Mesothelial cell of epicardium (in vitro differentiated cells): ENCODE measurements at places on chromosomes 3 and 15.

GRCh38 chr3:160569894-160570652, 4.7 kb upstream of the KPNA4 start:
- no peak for DNase-seq

DNA sequence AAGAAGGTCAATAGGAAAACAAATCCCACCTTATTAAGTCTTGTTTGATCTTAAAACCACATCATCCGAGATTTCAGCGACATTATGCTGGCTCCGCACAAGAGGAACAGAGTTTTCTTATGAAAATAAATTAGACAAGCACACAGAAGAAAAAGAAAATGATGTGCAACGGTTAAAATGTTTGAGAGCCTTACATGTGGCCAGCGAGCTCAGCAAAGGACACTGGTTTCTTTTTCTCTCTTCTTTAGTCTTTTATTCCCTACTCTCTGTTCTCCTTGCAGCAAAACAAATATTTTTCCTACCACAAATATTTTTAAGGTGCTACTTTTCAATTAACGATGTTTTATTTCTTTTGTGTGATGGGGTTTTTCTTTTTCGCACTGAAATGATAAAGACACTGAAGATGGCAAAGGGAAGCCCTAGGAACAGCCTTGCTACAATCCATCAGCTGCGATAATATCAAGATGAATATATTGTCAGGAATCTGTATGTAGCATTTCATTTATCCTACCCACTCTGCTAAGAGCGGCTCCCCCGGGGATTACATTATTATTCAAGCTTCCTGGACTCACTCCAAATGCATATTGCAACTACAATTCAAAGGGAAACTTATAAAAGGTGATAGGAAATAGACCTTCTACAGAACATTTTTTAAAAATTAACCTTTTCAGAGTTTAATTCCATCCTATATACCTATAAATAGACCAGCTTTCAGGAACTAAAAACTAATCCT, 72.9 kb downstream of the ANXA2 start:
- DNase-seq, result no peak

GRCh38 chr15:72078887-72079286, 39.1 kb downstream of the MYO9A start:
- no peak for DNase-seq

GRCh38 chr15:58409861-58410260, 21.9 kb upstream of the LIPC start:
- no peak for DNase-seq

DNA sequence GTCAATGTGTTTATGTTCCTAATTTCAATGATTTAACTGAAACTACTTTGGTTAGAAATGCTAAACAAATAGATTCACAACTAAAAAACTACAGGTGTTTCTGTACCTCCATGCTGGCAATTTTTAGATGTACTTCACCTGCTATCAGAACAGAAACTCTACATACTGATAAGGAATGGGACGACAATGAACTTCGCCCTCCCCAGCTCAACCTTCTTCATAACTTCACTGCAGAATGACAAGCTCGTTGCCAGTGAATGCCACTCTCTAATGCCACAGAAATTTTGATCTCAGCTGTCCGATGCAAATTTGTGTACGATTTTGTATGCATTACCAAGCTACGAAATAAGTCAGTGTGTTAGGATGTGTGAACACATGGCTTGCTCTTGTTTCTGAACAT, 133.4 kb downstream of the FOXP1 start:
- no peak for DNase-seq

DNA sequence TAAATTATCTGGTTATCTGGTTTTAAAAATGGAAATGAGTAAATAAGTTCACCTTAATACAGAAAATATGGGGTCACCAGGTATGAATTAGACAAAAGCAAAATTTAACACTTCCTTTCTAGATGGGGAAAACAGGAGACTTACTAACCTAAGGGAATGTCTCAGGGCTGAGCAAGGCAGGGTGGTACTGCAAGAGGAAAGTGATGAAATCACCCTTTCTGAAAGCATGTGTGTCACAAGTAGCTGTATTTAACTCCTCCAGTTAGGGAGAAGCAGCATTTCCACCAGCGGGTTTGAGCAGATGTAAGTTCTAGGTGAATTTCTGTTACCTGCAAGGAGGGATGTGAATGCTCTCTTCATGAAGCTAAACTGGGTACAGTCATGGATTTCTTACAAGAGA, 629.1 kb downstream of the MECOM start:
- no peak for DNase-seq
